ENCODE measurements at places on chromosomes 1 and 21.

DNA sequence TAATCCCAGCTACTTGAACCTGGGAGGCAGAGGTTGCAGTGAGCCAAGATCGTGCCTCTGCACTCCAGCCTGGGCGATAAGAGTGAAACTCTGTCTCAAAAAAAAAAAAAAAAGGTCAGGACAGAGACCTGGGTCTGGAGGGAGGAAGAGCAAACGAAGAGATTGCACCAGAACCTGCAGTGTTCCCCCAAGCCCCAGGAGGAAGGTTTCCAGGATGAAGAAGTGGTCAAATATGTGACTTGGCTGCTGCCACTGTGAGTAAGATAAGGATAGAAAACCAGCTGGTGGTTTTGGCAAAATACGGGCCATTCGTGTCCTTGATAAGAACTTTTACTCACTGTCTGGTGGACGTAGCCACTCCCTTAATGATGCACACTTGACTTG is 42.2 kb downstream of the CLDN14 start:
- DNase-seq, result no peak

DNA sequence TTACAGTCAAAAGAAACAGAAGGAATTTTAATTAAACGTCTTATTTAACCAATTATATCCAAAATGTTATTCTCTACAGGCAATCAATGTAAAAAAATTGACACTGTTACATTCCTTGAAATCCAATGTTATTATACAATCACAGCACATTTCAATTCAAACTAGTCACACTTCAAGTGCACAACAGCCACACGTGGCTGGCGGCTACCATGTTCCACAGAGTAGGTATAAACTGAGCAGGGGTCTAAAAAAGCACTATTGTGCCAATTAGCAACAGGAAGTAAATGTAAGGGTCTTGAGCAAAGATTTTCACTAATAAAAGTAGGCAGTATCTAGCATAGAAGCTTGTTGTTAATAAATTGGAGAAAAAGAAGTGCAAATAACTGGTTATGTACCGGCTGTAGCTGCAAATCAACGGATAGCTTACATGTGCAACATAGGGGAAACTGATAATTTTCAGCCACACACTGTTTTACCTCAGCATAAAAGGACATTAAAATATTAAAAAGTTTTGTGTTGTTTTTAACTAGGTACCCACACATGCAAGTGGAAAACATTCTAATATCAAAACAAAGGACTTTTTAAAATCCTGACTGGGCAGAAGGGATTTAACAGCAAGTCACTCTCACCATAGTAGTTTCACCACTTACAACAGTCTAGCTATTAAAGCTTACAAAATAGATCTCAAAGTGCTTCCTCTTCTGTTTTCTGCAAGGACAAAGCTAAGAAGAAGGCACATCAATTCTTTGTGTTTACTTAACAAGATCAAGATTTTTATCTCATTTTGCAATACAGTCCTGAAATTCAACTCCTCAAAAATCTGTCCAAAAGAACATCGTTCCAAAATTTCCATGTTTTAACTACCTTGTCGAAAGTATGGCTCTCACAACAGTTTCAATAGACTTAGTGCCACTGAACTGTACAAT is 2.5 kb downstream of the CSDE1 start:
- DNase-seq, result no peak

GRCh38 chr1:202023001-202023433 is 12.6 kb downstream of the ELF3 start:
- no peak for DNase-seq

DNA sequence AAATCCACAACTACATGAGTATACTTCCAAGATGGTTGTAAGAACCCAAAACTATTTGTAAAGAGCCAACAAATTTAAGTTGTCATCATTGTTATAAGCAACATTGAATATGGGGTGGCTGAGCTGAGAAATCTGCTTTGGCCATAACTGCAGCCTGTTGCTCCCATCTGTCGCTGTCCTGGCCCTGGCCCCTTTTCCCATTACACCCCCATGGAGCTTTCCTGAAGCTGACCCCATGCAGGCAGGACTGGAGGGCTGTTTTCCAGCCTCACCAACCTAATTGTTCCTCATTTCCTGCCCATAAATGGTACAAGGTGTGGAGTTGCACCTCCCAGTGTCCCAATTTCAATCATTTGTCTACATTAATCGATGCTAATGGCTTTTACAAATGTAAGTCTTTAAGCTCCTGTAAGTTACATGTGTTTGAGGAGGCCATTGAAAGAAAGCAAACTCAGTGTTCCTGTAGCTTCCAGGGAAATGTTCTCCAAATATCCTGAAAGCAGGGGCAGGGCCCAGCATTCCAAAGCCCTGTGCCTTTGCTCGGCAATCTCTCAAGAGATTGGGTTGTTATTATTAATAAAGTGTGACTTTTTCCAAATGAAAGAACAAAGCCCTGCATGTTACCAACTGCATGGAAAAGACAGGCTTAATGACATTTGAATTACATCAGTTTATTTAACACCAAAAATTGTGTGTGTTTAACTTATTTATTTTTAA is 545.9 kb downstream of the PLPP3 start:
- DNase-seq, result peak; percentile 13

GRCh38 chr1:14940285-14940870 is 213.2 kb upstream of the TMEM51 start:
- DNase-seq, result peak; percentile 28

- DNase-seq, result peak; percentile 96
Measured at GRCh38 chr1:68384321-68384813, 65.4 kb downstream of the RPE65 start.

GRCh38 chr1:28437924-28438699 is 67.7 kb upstream of the RCC1 start:
- peak; percentile 77 for DNase-seq

- DNase-seq, result peak; percentile 12
Measured at GRCh38 chr1:55150880-55151588, 64.1 kb downstream of the USP24 start.

DNA sequence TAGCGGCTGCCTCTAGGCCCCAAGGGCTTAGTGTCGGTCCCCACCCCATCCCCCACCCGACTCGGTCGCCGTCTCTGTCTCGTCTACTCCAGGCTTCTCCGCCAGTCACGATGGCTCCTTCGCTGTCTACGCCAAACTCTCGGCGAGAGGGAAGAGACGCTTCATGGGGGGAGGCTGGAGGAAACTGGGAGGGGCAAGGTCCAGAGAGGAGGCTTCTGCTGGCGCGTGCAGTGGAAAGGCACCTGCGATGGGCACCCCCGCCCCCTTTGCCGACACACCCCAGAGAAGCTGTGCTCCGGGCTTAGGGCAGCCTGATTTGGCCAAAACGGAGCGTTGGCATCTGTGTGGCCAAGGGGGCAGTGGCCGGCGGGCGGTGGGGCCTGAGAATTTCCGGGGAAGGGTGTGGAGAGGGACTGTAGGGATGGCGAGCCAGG is 1.2 kb upstream of the CSMD2 start:
- DNase-seq, result no peak

GRCh38 chr1:48692235-48692634 is 84.5 kb downstream of the BEND5 start:
- no peak for DNase-seq

GRCh38 chr1:40435471-40435870 is 14.8 kb upstream of the ZFP69B start:
- no peak for DNase-seq

DNA sequence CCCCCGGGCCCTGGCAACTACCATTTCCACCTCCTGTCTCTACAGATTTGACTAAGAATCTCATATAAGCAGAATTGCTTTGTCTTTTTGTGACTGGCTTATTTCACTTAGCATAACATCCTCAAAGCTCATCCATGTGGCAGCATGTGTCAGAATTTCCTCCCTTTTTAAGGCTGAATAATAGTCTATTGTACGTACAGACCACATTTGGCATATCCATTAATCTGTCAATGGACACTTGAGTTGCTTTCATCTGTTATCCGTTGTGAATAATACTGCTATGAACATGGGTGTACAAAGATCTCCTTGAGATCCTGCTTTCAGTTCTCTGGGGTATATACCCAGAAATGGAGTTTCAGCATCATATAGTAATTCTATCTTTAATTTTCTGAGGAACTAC is 24.0 kb downstream of the SPATA21 start:
- DNase-seq, result no peak

GRCh38 chr1:156465747-156466365 is 34.7 kb downstream of the MEF2D start:
- DNase-seq, result no peak

- no peak for DNase-seq
Measured at GRCh38 chr1:17724150-17724549, 31.0 kb upstream of the ACTL8 start.

DNA sequence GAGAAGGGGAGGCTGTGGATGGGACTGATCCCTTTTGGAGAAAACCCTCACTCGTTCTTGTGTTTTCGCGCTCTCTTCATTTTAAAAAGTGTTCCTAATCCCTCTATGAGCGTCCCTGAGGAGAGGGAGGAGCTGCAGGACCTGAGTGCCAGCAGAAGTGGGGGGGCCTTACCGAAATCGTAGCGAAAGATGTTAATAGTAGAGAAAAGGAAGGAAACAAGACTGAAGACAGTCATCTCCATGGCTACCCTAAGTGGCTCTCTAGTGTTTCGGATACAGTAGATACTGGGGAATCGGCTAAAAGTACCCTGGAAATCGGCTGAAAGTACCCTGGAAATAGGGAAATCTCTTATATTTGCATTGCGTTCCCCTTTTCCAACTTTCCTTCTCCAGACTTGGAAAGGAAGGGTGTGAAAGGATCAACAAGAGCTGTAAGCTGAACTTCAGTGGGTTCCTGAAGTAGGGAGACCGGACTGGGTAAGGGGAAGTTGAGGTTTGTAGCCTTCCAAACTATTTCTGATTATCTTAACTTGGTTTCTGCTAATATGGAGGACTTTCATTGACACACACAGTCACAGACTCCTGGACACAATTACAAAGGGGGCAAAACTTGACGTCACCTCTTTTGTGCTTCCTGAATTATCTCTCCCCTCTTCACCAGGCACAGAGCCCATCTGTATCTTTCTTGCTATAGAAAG is 486 bp upstream of the DSTYK start:
- DNase-seq, result no peak

GRCh38 chr1:57421806-57422205 is 2.1 kb downstream of the DAB1 start:
- DNase-seq, result no peak

DNA sequence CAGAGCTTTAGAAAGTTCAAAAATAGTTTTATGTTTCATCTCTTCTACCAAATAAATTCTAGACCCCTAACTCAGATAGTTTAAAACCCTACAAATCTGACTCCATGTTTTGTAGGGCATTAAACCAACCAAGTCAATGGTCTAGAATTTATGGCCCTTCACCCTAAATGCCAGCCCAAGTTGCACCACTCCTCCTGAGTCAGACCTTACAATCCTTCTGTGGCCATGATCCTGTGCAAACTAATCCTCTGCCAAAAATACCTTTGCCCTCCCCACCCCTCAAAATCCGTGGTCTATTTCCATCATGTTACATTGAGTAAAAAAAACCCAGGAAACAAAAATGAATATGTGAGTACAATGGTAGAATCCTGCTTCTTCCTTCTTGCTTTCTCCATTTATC is 179.3 kb downstream of the NR5A2 start:
- DNase-seq, result no peak

DNA sequence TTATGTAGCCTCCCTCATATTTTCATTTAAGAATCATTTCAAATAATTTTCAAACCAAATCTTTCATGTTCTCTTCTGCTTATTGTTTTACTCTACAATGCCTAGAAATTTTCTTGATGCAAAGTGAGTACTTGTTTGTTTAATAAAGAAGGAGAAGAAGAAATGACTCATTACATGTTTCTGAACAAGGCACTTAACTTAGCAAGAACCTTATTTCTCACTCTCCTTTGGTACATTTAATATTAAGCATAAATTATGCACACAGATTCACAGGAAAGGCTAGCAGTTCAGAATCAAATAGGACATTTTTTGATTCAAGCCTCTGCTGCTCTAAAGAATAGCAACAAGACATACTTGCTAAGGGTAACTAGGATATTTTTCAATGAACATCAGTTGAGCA is 9.1 kb downstream of the SCYL3 start:
- DNase-seq, result no peak

GRCh38 chr1:193313354-193314140 is 127.1 kb upstream of the B3GALT2 start:
- DNase-seq, result no peak

- no peak for DNase-seq
Measured at GRCh38 chr1:25718732-25719131, 81.3 kb upstream of the SELENON start.

DNA sequence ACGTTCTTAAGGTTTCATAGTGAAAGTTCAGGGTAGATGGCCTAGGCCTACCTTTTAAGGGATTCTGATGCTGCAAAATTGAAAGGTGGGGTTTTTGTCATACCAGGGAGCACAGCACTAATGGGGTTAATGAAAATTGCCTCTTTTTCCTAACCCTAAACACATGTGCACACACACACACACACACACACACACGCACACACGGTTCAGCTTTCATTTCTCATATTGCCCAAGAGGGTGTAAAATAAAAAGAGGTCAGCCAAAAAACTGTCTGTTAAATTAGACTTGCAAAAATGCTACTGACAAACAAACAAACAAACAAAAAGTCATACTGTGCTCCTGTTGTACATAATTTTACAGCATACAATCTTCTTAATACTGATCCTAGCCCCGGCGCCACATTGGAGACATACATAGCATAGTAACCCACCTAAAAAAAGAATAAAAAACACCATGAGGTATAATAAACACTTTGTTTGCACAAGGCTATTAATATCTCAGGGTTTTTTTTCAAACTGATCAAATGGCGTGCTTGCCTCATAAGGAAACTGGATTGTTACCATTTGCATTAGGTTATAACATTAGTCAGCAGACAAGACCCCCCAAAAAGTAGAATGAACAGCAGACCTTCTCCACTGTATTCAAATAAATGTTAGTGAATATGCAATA is 69.1 kb downstream of the TGFB2 start:
- no peak for DNase-seq

DNA sequence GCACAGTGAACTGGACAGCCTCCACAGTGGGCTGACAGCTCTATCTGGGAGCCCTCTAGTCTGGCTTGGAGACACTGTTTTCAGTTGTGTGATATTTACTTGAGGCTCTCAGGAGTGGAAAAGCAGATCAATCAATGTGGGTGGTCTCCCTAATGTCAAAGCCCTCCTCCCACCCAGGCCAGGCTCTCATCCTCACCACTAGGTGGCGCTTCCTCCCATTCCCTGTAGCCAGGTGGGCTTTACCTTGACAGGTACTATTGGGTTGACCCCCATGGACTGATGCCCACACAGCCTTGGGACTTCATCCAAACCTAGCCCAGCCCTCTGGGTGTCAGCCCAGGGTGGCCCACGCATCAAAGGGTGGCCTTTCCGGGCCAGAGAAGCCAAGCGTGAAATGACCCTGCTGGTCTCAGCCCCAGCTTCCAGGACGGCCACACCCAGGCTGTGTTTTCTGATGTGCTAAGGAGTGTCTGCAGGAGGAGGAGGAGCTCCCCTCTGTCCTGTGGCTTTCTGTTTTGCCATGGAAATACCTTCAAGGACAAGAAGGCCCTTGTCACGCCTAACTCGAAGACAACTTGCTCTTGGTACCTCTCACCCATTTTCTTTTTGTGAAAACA is 54.0 kb downstream of the CLIC6 start:
- no peak for DNase-seq

- no peak for DNase-seq
Measured at GRCh38 chr1:185654199-185654951, 79.8 kb upstream of the HMCN1 start.
